ENCODE measurements at places on chromosomes 6 and 20.

DNA sequence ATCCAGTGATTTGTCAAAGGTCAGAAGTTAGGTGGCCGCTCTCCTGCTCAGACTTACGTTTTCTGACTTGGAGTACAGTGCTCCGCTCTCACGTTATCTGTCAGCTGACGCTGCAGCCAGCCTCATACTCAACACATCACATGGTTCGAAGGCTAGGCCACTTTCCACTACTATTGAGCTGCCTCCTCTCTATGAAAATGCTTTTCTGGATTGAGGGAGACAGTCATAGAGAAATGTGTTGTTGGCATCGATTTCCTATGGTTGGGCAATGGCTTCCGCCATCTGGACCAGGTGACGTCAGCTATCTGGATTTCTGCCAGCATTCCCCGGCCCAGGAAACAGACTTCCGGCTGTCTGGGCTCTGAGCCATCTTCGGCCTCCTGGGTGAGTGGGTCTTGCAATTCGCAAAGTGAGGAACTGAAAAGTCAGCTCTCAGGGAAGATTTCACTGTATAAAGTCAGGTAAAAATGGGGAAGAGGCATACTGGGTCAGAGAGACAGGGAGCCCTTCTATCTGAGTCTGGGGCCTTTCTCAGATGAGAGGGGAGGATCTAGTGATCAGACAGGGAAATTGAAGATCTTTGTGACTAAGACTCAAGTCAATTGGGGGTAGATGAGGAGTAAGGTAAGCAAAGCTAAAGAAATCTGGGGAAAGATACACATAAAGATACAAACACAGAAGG is 37.5 kb upstream of the IER3 start:
- no peak for DNase-seq

- no peak for DNase-seq
These were observed 59.3 kb downstream of the EPB41L2 start for GRCh38 chr6:131003488-131004386.

GRCh38 chr20:9573335-9574151 is 59.2 kb downstream of the LAMP5 start:
- no peak for DNase-seq

GRCh38 chr6:45742591-45742990 is 273.1 kb downstream of the CLIC5 start:
- DNase-seq = no peak

- DNase-seq = no peak
These were observed 260.2 kb downstream of the BCKDHB start for GRCh38 chr6:80366714-80367113.
